AG20443 (cell line): ENCODE measurements at places on chromosomes 1 and 21.
A peak's percentile ranks its signal among the peaks of the same experiment; 100 is the strongest.

GRCh38 chr1:46725736-46726108 lies 6.8 kb upstream of the EFCAB14 start:
- DNase-seq = no peak

GRCh38 chr1:45566722-45567121 lies 16.1 kb downstream of the AKR1A1 start:
- DNase-seq = no peak

- peak; percentile 70 for DNase-seq
These were observed 47.5 kb downstream of the YARS1 start for GRCh38 chr1:32769524-32770220.

- no peak for DNase-seq
These were observed 36.2 kb downstream of the MEF2D start for GRCh38 chr1:156464335-156464734.

DNA sequence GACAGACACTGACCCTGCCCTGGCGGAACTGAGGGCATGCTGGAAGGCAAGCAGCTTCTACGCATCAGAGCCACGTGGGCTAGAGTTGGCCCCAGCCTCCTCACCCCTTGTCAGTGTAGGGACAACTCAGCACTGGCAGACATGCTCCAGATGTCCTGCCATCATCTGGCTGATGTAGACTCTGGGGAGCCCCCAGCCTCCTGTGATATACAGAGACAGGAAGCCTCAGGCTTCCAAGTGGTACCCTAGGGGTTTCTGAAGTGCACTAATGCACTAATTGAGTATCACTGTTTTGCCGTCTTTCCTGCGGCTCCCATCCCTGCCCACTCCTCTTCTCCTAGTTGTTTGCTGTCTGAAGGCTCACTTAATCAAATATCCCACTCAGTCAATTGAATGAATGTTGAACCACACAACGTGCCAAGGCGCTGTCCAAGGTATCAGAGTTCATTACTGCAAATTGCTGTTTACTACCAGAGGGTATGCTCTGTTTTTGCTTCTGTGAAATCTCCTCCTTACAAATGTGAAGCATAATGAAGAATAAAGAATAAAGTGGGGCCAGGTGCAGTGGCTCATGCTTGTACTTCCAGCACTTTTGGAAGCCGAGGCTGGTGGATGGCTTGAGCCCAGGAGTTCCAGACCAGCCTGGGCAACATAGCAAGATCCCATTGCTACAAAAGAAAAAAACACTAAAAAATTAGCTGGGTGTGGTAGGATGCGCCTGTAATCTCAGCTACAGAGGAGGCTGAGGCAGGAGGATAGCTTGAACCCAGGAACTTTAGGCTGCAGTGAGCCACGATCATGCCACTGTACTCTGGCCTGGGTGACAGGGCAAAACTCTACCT lies 76.4 kb upstream of the ZBTB18 start:
- peak; percentile 14 for DNase-seq

GRCh38 chr1:99279525-99279924 lies 15.2 kb downstream of the PLPPR4 start:
- DNase-seq = no peak

DNA sequence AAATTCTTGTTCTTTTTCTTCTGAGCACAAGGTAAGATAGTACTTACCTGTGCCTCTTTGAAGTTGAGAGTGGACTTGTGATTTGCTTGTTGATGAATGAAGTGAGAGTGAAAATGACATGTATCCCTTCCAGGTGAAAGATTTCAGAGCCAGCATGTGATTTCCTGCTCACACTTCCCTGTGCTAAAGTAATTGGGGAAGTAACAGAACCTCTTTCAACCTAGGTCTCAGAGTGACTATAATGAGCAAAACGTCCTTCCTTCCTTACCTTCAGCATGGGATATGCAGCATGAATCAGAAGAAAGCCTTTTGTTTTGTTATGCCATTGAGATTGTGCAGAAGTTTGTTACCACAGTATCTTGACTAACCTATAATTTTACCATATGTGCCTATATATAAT lies 24.6 kb downstream of the RAVER2 start:
- DNase-seq = no peak

DNA sequence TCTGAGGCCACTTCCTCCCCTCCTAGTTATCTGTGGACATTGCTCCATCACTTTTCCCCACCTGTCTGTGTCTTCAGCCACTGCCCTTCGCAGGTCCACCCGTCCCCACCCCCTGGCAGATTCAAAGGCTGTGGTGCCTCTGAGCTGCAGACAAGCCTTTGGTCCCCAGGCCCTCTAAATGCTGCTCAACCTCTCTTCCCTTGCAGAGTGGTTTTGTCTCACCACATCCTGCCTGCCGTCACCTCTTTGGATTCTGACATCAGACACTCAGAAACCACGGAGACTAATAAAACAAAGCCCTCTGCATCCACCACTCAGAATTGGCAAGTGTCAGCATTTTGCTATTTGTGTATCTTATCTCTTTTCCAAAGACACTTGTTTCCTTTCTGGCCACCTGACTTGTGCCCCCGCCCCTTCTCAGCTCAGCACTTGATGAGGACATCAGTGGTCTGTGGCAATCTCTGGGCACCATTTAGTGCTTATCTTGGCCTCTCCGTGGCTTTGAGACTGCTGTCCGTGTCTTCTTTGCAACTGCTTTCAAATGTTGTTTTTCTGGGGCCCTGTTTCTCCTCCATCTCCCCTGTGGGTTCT lies 7.7 kb downstream of the CNIH3 start:
- peak; percentile 79 for DNase-seq

- peak; percentile 27 for DNase-seq
These were observed 54.9 kb downstream of the WDR64 start for GRCh38 chr1:241706967-241707366.

DNA sequence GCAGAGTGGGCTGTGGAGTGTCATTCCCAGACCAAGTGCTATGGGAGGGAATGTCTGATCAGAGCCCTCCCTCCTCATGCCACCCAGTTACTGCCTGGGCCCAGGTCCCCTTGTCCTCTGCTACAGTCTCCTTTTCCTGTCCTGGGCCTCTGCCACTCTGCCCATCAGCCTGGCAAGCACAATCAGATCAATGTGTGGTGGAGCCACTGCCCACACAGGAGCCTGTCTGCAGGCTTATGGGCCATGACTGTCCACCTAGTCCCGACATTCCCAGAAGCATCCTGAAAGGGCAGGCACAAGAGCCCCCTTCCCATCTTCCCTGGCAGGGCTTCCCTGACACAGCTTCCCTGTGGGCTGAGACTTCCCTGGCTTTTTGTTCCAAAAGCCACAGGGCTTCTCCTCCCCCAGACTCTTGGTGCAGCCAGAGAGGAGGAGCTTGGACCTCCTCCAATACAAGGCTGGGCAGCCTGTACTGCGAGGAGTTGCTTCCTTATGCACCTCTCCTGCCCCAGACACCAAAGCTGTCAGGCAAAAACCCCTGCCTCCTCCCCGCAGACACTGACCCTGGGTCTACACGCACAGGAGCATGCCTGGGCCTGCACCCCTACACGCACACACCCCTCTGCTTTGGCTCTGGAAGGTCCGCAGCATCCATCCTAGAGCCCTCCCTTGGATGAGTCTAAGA lies 29.2 kb upstream of the CNTN2 start:
- peak; percentile 48 for DNase-seq

DNA sequence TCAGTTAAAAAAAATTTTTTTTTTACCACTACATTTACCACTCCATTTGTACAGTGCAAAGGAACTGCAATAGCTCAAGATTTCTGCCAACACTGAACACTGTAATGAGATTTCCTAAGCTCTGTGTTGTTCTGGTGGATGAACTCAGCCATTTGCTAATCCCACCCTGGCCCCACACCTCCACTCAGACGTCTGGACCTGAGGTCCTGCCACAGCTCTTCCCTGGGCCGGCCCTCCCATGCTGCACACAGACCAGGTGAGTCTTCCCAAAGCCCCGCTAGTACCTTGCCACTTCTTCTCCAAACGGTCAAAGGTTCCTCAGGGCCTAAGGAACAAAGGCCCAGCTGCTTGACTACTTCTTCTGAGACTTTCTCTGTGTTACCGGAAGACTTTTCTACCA lies 56.4 kb downstream of the SLC45A1 start:
- DNase-seq = peak; percentile 13

- DNase-seq = peak; percentile 87
These were observed 7.2 kb downstream of the ATP1B1 start for GRCh38 chr1:169113613-169114119.

DNA sequence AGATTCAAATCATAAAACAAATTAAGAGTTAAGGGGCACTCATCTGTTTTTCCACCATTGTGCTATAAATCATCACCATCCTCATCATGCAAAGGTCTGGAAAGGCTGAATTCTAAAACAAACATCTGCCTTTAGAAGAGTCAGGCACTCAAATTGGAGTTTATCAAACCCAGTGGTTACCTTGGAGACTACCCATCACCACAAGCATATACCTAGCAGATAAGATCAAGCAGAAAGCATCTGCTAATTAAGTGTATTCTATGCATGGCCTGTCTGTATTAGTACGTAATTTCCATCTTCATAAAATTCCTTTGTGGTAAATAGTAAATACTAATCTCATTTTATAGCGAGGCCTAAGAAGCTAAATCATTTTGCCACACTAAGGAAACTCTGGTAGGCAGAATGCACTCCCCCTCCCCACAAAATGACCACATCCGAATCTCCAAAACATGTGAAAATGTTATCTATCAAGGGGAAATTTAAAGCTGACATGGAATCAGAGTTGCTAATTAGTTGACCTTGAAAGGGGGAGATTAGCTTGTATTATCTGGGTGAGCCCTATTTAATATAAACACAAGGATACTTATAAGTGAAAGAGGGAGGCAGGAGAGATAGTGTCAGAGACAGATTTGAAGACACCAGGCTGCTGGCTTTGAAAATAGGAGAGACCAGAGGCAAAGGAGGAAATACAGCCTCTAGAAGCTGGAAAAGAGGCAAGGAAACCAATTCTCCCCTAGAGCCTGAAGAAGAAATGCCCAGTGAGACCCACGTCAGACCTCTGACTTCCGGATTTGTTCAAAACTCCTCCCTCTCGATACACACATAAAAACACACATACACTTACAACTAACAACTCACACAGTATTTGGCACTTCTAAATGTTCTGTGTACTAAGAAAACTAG lies 23.2 kb downstream of the ARID4B start:
- DNase-seq = no peak
